DND-41 (cell line): ENCODE measurements at places on chromosomes 13 and 19.
A peak's percentile ranks its signal among the peaks of the same experiment; 100 is the strongest.

- no peak for DNase-seq
Measured at GRCh38 chr13:49536144-49536873, 40.6 kb downstream of the PHF11 start.

DNA sequence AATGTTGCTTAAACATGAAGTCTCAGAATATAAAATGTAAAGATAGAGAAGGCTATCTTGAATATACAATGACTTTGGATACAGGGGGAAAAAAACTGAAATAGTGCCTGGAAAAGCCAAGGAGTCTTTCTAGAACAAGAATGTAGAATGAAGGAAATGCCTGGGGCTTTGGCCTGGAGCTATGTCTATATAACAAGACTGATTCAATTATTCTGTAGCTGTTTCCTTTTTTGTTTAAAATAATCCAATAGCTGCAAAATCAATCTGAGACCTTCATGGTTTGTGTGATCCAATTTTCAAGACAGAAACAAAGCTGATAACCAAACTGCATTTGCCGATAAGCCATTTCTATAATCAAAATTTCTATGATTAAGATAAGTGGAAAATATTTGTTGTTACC is 530.9 kb upstream of the NBEA start:
- no peak for DNase-seq

DNA sequence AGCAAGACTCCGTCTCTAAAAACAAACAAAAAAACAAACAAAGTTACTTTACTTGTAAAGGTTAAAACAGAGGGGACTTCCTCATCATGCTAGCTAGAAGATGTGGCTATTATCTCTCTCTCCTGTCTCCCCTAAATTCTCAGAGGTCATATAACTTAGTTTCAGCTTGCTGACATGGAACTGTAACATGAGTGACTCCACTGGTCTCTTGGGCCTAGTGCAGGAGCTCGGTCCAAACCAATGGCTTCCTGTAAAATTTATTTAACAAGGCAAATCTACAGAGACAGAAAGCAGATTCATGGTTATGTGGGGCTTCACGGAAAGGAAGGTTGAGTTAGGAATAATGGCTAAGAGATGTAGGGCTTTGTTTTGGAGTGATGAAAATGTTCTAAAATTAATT is 9.5 kb upstream of the KASH5 start:
- no peak for DNase-seq

DNA sequence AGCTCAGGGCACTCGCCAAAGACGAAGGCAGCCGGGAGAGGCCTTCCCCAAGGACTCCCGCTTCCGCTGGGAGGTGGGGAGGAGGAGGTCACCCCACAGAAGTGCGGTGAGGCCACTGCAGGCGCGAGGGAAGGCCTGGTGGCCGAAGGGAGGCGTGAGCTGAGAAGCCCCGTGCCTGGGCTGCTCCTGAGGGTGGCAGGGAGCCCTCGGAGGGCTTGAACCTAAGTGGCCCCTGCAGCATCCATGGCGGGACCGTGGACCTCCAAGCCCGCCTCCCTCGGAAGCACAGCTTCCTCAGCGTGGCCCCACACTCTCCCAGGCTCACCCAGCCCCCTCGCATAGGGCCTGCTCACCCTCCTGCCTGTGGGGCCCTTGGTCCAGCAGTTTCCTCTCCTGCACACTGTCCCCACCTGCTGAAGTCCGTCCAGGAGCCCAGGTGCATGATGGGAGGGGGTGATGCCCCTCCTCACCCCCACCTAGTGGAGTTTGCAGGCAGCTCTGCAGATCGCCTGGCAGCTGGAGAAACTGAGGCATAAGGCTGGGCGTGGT is 25.9 kb downstream of the EFNA2 start:
- no peak for DNase-seq

GRCh38 chr13:24060993-24061392 is 99.5 kb upstream of the SPATA13 start:
- DNase-seq = no peak

DNA sequence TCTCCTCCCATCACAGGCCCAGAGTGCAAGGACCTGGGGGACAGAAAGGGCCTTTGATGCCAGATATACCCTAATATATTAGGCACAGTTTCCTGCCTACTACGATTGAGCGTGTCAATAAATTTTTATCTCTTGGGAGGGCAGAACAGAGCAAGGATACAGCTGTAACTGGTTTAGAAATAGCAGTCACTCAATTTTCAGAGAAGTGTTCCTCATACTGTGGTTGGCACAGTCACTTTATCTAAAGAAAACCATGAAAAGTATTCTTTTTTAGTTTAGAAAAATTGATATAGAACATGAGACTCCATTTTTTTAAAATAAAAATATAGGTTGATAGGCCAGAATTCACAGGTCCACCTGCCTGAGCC is 460 bp upstream of the ZNF155 start:
- DNase-seq = no peak

DNA sequence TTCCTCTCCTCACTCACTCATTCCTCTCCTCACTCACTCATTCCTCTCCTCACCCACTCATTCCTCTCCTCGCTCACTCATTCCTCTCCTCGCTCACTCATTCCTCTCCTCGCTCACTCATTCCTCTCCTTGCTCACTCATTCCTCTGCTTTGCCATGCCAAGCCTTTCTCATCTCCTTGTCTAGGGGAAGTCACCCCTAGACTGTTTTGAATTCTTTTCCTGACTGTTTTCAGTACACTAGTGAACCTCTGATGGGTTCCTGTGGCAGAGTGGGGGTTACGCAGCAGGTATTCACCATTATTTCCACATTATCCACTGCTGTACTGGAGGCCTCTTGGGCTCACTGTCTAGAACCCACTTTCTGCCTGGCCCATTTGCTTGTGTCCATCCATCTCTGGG is 1.2 kb downstream of the CYP4F8 start:
- no peak for DNase-seq

- no peak for DNase-seq
Measured at GRCh38 chr13:93881411-93881810, 598.1 kb downstream of the DCT start.

- DNase-seq = no peak
Measured at GRCh38 chr13:71924931-71925330, 57.9 kb upstream of the DACH1 start.

- DNase-seq = no peak
Measured at GRCh38 chr19:53824134-53824611, at the start of gene NLRP12. Gene NLRP12 (minus strand): TSS chr19:53824314. CDS start chr19:53824174, 140 bp downstream.

DNA sequence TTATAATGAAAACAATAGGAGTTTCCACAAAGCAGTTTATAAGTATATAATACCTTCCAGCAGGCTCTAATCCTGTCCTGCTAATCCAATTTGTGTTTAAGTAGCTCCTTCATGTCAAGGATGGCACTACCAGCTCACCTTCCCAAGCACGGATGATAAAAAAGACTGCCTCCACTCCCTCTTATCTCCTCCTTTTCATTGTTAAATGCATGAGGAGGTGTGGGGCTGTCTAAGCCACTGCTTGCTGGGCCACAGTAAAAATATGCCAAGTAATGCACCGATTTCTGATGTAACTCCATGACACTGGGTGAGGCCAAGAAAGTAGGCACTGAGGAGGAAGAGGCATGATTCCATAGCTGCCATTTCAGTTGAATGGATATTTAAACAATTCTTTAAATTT is 193.1 kb downstream of the ZIC5 start:
- no peak for DNase-seq

- no peak for DNase-seq
Measured at GRCh38 chr19:2488942-2489731, 13.2 kb downstream of the GADD45B start.

GRCh38 chr19:39870171-39870971 is 24.2 kb upstream of the FBL start:
- DNase-seq = no peak

DNA sequence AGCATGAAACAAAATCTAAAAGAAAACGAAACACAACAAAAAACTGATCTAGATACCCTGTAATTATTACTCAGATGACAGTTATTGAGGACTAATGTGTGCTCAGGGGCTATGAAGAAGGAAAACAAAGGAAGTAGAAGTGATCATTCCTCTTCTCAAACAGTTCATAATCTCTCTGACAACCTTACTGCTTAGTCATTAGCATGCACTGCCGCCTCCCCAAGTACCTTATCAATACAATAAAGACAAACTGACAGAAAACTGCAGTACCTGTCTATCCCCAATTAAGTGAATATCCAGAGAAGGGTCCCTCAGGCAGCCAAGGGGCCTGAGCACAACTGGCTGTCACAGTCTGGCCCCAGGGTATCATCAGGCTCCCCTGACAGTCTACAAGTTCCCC is 22.0 kb upstream of the POU4F1 start:
- no peak for DNase-seq

- no peak for DNase-seq
Measured at GRCh38 chr13:60158321-60158801, 5.4 kb downstream of the DIAPH3 start.

- DNase-seq = peak; percentile 13
Measured at GRCh38 chr13:26500618-26501320, 56.7 kb upstream of the WASF3 start.

GRCh38 chr19:45283443-45284033 is 32.5 kb downstream of the MARK4 start:
- DNase-seq = no peak

GRCh38 chr19:42281827-42282762 is 13.0 kb downstream of the CIC start:
- no peak for DNase-seq

- DNase-seq = no peak
Measured at GRCh38 chr19:53908935-53909415, at the start of gene CACNG7. Gene CACNG7 (plus strand): TSS chr19:53909278. CDS start chr19:53912832, 3,554 bp downstream.

- no peak for DNase-seq
Measured at GRCh38 chr13:71618159-71618558, 248.8 kb downstream of the DACH1 start.

- DNase-seq = no peak
Measured at GRCh38 chr13:20231839-20232555, at the start of gene GJB6. Gene GJB6 (minus strand): TSS chr13:20232319. CDS start chr13:20223480, 8,839 bp downstream.

- DNase-seq = no peak
Measured at GRCh38 chr19:9729162-9729561, 39.4 kb downstream of the ZNF846 start.
